NCI-H82 (cell line): ENCODE measurements at places on chromosomes 7 and 10.

- DNase-seq = no peak
Measured at GRCh38 chr7:147436718-147437117, 1153.8 kb upstream of the C7orf33 start.

DNA sequence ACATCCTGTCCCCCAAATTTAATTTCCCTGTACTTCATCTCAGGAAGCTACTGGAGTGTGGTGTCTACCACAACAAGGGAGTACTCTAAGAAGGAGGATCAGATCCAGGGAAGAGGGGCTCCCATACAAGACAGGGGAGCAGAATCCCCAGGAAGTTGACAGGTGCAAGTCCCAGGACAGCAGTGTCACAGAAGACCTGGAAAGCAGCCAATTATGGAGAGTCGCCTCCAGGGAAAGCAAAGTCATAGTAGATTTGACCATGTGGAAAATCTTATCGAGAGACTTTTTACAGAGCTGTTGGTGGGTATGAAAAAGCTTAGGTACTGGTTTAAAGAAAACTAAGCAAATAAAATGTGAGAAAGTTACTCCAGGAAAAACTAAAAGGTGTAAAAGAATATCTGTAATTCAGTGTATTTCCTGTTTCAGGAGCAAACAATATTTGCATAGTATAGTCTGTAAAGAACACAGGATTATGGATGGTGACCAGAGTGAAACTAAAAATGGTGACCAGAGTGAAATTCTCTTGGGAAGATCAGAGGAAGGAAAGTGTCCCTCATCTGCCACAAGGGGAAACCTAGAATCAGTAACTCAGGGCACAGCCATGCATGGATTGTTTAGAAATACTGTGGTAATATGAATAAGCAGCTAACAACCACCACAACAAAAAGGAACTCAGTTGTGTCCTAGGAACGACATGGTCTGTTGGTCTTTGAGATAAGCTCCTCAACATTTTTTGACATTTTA, 44.5 kb downstream of the LANCL2 start:
- DNase-seq = no peak

DNA sequence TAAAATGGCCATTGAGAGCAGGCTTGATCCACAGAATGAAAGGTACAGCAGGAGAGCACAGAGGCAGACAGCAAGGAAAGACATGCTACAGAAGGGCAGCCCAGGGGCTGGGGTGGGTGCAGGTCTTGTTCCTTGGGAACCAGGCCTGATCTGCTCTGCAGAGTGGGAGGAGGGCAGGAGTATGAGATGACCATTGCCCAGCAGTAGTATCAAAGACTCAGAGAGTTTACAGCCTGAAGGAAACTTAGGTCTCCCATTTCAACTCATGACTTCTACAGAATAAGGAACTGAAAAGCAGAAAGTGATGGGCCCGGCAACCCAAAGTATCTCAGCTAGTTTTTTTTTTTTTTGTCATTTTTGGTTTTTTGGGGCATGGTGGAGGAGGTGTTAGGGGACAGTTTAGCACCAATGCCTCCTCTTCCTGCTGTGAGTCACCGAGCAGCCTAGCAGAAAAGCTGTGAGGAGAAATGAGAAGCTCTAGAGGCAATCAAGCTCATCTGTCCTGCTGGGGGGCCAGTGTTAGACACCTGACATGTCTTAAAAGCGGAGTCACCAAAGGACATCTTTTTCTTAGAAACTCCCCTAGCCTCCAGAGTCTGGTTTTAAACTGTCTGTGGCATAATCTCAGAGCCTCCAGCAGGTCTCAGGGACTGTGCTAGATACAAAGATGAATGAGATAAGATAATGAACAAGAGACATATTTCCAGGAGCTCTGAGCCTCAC, 34.3 kb upstream of the HERPUD2 start:
- DNase-seq = no peak

- peak; percentile 33 for DNase-seq
Measured at GRCh38 chr7:30136117-30136731, 1.4 kb downstream of the MTURN start.

GRCh38 chr7:117810642-117811512, 62.4 kb downstream of the CTTNBP2 start:
- DNase-seq = no peak

- DNase-seq = no peak
Measured at GRCh38 chr7:1348096-1348822, 111.0 kb downstream of the MICALL2 start.
